Stimulated activated CD8-positive, alpha-beta memory T cell treated with anti-CD3 and anti-CD28 coated beads, Interleukin-2, amount 100 ng/mL, for 1 hour (primary cell): ENCODE measurements at places on chromosomes 2 and 18.

- no peak for DNase-seq
These were observed 310.2 kb upstream of the STON1 start for GRCh38 chr2:48219555-48220436.

DNA sequence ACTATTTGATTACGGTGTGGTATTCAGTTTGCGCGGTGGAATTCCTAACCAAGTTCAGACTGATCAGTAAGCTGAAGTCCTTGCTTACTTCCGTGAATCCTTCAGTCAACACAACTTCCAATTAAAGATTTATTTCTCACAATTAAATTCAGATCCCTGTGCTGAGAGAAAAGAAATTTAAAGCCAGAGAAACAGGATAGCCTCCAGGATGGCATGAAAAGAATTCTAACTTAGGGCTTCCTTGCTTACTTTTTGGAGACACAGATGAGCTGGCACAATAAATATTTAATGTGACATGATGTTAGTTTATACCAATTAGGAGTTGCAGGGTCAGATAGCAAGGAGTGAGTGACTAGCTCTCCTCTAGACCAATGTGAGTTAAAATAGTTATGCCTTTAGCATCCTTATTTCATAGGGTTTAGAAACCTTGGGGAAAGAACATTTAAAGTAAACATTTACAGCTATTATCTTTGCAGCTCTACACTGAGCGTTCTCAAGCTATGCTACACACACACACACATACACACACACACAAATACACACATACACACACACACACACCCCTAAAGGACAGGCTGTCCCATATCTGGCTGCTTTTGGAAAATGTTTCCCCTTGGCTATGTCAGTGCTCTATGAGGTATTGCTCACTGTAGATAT is 151.0 kb downstream of the TRIB2 start:
- no peak for DNase-seq

GRCh38 chr2:7096726-7097352 is 179.6 kb downstream of the RNF144A start:
- no peak for DNase-seq

DNA sequence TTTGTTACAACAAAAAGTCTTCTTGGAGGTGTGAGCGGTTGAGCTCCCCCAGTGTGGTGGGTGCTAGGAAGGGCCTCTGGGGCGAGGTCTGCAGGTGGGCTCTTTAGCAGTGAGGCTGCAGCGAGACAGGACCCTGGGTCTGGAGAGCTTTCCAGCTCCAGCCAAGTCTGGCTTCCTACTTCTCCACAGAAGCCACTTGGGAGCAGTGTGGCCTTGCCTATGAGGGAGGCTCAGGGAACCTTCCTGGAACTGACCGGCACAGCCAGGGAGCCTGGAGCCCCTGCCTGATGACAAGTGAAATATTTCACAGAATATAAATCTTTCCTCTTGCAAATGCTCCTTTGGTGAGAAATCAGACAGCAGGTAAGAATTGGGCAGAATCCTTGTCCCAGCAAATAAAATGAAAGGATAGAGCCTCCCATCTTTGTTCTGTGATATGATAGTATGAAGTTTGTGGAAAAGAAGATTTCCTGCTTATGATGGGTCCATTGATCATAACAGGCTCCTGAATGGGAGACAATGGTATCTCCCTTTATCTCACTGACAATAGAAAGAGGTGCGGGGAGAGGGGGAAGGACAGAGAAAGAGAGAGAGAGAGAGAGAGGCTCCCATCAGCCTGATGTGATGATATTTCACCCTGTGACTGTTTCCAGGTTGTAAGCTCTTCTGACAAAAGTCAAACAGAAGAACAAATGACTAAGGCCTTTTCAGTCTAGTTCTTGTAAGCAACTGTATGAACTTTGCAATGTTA is 289.8 kb upstream of the SPRED2 start:
- DNase-seq, result no peak

GRCh38 chr2:61420991-61421544 is 49.8 kb downstream of the USP34 start:
- no peak for DNase-seq

GRCh38 chr18:37624318-37624717 is 58.7 kb upstream of the CELF4 start:
- DNase-seq, result no peak

GRCh38 chr2:1238598-1239138 is 174.6 kb upstream of the TPO start:
- DNase-seq, result no peak
